ENCODE measurements at places on chromosomes 4 and X.

DNA sequence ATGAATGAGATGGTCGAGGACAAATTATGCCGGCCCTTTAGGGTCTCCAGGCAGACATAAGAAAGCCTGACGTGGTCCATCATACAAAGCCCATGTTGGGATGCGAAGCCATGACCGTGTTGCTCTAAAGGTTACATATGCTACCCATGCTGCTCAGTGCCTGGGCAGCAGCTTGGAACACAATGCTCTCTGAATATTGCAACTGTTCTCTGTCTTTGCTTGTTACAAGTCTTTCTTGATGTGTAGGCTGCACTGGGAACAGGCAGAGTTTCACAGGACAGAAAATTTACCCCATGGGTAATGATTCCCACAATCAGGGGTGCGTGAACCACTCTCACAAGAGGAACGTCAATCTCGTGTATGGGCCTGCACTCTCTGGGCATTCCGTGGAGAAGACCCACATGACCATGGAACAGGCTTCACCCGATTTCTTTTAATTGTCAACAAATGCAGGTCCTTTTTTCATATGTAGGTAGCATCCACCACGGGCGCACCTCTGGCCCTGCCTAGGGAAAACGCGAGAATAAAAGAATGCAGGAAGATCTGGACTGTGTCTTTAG, 66.3 kb downstream of the NBDY start:
- no peak for DNase-seq

DNA sequence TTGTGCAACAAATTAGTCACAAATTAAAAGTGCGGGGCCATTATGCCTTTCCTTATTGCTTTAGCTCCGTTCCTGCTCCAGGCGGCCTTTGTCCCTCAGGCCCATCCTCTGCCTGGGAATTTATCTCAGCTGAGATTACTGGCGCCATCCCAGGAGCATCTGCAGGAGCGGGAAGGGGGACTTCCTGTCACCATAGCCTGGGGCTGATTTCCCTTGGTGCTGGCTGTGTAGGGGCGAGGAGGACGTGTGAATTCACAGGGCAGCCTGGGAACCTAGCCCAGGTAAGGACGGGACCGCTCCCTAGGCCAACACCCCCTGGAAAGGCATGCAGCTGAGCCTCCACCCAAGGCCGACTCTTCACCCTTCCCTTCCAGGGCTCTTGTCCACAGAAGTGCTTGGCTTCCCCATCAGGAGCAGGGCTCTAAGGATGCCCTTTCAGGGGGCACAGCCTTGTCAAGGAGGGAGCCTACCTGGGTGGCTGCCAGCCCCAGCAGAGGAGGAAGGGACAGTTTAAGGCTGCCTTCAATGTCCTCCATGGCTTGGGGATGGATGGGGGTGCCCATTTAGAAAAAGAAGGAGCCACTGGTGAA, 72.6 kb upstream of the NKX1-1 start:
- DNase-seq: no peak

GRCh38 chr4:126799416-126799815, 833.3 kb upstream of the INTU start:
- no peak for DNase-seq

- no peak for DNase-seq
These were observed 15.1 kb upstream of the PRSS12 start for GRCh38 chr4:118367872-118368271.

- no peak for DNase-seq
These were observed 4.4 kb downstream of the SORCS2 start for GRCh38 chr4:7196736-7197135.

DNA sequence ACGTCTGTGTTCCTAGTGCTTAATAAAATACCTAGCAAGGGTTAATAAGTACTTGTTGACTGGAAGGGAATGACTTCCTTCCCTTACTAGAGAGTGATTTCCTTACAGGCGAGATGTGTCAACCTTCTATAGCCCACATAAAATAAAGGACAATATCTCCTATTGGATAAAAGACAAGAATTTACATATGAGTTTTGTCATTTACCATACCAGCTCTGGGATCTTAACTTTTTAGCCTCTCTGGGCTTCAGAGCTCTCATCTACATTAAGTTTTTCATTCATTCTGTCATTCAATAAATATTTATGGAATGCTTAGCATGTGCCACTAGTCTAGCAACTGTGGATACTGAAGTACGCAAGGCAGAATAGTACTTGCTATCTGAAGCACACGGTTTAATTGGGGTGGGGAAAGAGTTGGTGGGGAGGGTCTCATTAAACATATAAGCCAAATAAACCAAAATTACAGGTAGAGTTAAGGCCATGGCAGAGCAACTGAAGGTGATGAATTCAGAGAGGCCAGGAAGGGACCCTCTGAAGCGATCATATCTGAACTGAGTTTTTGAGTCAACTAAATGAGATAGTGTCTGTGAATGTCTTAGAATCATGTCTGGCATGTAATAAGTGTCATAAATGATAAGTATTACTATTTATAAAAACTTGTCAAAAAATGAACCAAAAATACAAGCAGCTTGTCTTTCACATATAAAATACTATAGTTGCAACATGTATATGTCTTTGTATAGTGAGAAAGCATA, 91.6 kb upstream of the BMP2K start:
- no peak for DNase-seq

- DNase-seq: no peak
These were observed 70.7 kb downstream of the RASL11B start for GRCh38 chr4:52932591-52933470.

GRCh38 chr4:43564107-43564506, 671.6 kb downstream of the GRXCR1 start:
- no peak for DNase-seq

GRCh38 chr4:158371158-158371557, 150.5 kb upstream of the RXFP1 start:
- DNase-seq: peak; percentile 3

DNA sequence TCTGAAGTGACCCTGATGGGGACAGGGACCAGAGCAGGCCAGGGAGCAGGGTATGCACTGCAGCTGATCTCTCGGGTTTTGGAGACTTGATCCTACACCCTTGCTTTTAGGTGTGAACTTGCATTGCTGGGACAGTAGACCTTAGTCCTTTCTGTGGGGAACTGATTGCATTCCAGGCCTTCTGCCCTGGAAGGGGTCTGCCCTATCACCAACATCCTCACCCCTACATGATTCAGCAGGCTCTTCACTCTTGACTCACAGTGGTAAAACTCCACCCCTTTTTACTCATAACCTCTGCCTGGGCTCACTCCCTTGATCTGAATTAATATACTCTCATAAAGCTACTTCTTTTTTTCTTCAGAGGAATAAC, 6.6 kb upstream of the DDX60L start:
- DNase-seq: no peak

- DNase-seq: no peak
These were observed 8.9 kb upstream of the PLXNB3 start for GRCh38 chrX:153755136-153755535.

GRCh38 chr4:123398853-123399626, 2.4 kb downstream of the SPRY1 start:
- no peak for DNase-seq

DNA sequence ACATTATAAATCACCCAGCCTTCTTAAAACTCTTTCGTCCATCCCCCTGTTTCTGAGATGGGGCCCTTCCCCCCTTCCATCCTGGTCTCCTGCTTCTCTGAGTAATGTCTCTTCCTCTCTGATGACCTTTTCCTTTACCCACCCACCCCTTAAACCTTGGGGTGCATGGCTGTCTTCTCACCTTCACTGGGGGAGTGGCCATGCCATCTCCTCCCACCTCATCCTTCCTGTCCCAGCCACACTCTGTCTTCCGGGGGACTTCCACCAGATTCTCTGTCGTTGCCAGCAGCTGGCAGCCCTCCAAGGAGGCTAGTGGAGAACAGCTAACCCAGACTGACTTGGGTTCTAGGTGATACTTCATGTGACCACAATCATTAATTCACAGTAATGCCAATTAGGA, 83.2 kb upstream of the SCML1 start:
- no peak for DNase-seq

- no peak for DNase-seq
These were observed 79.4 kb downstream of the FAM53A start for GRCh38 chr4:1604706-1605205.

All from AG09319 (cell line).